GM18507 (cell line): ENCODE measurements at places on chromosomes 6 and 20.

- DNase-seq, result no peak
Observed at GRCh38 chr6:48486876-48487275, 375.9 kb upstream of the PTCHD4 start.

DNA sequence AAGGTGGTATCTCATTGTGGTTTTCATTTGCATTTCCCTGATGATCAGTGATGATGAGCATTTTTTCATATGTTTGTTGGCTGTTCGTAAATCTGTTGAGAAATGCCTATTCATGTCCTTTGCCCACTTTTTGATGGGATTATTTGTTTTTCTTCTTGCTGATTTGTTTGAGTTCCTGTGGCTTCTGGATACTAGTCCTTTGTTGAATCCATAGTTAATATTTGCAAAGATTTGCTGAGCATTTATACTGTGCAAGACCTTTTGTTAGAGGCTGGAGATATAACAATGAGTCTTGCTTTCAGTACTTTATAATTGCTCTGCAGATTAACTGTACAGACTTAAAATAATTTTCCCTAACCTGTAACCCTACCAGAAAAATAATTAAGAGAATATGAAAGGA, 35.6 kb downstream of the PDE7B start:
- no peak for DNase-seq

DNA sequence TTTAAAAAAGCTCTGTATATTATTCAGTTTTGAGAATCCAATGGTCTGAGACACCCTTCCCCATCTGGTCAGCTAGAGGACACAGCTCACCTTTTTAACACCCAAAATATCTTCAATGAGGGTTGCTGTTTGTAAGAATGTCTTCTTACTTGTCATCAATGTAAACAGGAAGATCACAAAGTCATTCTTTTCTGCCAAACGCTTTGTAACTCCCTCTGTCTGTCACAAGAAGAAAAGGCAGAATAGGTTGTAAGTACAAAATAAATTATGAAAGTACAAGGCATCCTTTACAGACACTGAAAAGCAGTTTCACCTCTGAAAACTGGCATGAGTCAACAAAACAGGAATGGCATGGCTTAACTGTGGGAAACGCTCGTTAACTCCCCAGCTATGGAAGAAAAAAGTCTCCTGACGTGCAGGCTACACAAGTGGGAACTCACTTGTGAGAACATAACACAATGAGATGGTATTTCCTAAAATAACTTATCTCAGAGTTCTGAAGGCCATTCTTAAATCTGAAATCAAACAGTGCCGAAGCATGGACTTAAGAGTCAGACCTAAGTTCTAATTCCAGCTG, 42.7 kb downstream of the TRPC4AP start:
- DNase-seq, result no peak

DNA sequence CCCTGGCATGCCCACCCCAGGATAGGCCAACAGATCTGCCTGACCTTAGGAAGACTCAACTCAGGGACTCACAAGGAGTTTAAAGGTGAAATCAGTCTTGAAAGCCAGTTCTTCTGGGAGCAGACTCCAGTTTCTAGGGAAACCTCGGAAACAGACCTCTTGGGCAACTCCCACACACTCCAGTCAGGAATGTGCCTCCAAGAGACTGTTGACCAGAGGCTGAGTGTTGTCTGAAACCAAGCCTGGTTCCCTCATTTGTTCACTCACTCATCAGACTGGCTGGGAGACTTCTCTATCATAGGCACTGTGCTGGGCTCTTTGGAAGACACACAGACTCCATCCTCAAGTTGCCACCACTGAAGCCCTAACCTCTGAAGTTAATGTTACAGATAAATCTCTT, 1.8 kb downstream of the TREM1 start:
- DNase-seq, result no peak

GRCh38 chr20:13059398-13060136, 50.8 kb downstream of the SPTLC3 start:
- no peak for DNase-seq

- no peak for DNase-seq
Observed at GRCh38 chr6:14202947-14203346, 85.4 kb downstream of the CD83 start.

- DNase-seq, result no peak
Observed at GRCh38 chr6:132464538-132465256, 48.2 kb downstream of the STX7 start.
